GM10248 (cell line): ENCODE measurements at places on chromosomes 5 and 9.

- DNase-seq, result no peak
Measured at GRCh38 chr5:150214289-150214688, 24.4 kb downstream of the SLC6A7 start.

- DNase-seq, result no peak
Measured at GRCh38 chr5:150918613-150919012, 13.8 kb upstream of the ZNF300 start.

DNA sequence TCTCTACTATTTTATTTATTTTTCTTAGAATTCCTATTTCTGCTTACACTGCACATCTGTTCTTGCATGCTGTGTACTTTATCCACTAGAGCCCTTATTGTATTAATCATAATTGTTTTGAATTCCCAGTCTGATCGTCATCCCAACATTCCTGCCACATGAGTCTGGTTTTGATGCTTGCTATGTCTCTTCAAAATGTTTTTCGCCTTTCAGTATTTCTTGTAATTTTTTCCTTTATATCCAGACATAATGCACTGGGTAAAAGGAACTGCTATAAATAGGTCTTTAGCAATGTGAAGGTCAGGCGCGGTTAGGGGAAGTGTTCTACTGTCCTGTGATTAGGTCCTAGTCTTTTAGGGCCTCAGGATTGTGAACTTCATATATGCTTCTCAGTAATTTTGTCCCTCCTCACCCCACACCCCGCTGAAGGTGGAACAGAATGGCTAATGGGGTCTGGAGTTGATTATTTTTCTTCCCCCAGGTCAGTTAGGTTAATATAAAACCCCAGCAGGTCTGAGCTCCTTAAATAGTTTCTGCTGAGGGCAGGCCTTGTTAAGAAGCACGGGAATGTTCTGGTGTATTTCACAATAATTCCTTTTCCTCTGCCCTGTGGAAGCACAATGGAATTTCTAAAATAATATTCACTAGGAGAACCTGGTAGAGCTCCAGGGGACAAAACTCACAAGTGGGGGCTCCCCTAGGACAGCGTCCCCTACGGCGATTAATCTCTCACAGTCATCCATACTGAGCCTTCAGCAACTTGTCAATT, 146.6 kb upstream of the TUT7 start:
- no peak for DNase-seq

DNA sequence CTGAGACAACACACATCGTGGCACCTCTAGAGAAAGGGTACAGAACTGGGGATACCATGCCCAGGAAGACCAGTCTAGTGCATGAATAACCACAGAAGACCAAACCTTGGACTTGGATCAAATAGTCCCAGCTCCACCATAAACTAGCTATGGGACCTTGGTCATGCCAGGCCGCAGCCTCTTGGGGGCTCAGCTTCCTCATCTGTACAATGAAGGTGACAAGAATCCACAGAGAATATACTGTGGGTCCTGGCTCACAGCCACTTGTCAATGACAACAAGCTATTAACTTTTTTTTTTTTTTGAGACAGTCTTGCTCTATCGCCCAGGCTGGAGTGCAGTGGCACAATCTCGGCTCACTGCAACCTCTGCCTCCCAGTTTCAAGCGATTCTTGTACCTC, 3.9 kb downstream of the KYAT1 start:
- no peak for DNase-seq

DNA sequence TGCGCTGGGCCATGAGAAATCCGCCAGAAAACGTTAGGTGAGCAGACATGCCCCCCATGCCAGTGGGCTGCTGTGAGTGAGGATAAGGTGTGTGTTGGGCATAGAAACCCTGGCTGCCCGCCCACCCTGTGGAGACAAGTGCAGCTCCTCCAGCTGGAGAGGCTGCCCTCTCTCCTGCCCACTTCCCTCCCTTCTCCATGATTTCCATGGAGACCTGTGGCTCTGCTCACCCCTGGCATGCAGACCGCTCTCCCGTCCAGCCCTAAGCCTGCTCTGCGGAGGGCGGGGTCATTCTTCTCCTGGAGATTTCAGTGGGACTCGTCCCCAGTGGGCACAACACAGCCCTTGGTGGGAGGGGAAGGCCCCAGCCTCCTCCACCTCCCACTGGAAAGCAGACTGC, 133.0 kb upstream of the FAM120A start:
- DNase-seq, result no peak

GRCh38 chr9:96442491-96442890, 7.5 kb upstream of the HABP4 start:
- no peak for DNase-seq

GRCh38 chr5:88887342-88887741, 4.4 kb upstream of the MEF2C start:
- DNase-seq, result no peak

DNA sequence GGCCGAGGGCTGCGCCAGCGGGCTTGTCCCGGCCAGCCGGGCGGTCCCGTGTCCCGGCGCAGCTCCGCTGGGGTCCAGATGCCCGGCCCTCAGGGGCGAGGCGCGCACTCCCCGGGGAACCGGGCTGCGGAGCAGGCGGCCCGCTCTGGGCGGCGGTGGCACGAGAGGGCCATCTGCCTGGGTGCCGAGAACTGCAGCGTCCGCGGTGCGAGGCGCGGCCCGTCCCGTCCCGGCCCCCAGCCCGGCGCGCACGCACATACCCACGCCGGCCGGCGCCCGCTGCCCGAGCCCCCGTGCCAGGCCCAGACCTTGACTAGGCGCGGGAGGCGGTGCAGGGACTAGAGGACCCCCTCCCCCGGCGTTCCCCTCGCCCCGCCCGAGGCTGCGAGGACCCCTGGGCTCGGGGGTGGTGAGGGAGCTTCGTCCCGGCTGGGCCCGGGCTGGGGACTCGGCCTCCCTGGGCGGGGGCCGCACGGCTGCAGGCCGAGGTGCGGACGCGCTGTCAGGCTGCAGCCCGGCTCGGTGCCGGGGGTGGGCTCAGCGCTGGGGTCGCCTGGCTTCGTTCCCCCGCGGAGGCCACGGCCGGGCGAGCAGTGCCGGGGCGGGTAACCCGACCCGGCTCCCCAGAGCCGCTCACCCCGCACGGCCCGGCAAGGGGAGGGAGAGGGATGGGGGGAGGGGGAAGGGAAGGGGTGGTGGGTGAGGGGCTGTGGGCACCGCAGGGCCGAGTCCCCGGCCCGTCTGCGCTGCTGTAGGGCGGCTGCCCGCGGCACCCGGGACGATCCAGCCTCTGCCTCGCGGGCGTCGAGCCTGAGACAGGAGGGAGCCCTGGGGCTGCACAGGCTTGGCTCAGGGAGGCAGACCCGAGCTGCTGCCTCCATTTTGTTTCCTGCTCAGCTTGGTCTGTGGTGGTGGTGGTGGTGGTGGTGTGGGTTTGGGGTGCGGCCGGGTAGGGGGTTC, 1.2 kb upstream of the NSD1 start:
- no peak for DNase-seq

DNA sequence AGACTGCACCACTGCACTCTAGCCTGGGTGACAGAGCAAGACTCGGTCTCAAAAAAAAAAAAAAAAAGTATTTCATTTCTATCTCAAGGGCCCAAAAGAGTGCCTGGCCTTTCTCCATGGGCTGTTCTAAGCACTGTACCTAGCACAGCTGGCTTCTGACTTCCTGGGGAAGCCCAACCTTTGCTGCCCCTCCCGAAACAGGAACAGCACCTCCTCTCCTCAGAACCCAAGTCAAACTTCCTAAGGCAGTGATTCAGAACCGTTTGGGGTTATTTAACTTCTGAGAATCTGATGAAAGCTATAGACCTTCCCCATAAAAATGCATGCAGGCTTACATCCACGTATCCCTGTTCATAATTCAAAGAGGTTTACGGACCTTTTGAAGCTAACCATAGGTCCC, 57.8 kb downstream of the NRG2 start:
- no peak for DNase-seq

DNA sequence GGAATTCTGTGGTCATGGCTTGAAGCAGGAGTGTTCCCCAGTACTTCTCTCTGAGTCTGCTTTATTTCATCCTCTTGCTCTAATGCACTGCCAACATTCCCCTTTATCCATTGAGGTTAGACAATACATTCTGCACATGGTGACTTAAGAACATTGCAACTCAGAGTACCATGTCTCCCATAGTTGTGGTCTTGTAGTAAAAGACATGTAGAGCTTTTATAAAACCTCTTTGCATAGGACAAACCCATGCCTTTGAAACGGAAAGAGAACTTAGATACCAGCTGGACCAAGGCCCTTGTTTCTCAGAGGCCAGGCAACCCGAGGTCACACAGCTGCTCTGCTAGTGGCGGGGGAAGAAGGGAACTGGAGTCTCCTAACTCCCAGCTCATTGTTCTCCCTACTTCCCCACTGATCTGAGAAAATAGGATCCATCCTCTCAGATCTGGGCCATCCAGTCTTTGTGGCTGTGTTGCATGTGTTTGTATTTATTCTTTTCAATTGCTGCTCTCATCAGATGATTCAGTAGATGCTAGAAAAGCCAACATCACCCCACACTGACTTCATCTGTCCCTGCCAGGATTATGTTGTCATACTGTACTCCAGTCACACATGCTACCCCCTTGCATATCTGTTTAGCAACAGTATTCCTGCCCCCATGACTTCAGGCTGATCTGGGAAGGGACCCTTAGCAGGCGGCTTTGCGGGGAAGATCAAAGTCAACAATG, 236.9 kb downstream of the SAXO1 start:
- no peak for DNase-seq

DNA sequence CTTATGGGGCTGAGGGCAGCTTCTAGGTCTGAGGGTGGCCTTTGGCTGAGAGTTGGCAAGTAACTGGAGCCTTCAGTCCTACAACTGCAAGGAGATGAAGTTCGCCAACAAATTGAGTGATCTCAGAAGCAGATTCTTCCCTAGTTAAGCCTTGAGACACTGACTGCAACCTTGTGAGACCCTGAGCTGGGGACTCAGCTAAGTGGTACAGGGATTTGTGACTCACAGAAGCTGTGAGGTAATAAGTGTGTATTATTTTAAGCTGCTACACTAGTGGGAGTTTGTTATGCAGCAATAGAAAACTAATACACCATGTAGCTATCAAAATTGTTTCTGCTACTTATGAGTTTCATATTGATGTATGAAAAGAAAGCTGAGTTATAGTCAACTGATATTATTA, 279.2 kb downstream of the PIK3R1 start:
- no peak for DNase-seq

DNA sequence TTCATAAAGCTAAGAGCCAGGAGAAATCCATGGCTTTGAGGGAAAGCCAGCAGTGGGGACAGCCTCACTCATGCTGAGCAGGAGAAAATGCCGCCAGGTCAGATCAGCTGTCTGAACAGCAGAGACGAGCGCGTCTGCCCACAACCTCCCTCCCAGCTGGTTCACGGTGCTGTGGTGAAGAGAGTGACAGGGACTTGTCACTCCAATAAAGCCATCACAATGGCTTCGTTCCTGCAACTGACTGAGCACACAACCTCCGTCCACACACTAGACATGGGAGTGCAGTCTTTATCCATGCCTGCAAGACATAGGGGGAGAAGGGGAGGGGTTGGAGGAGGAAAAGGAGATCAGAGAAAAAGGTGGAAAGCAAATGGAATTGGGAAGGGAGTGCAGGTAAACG, 206.9 kb downstream of the GABBR2 start:
- DNase-seq, result no peak

DNA sequence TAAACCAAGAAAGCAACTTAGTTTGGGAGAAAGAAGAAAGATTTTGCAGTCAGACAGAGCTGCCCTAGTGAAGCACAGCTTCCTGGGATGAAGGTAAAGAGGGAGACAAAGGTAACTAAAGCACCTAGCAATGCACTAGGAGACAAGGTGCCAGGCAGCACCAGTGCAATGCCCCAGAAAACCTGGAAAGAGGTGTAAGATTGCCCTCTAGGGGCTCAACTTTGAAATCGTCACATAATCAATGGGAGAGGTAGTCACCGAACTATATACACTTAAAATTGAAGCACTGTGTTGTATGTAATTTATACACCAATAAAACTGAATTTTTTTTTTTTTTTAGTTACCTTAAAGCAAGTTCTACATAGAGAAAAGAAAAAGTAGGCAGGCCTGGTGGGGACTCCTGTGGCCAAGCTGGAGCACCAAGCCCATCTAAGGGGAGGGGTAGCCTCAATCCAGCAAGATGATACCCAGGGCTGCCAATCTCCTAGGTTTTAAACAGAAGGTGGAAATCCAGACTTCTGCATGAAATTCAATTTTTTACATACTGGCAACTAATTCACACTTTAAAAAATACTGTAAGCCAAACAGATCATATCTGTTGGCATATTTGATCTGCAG, 48.2 kb downstream of the CDK5RAP2 start:
- DNase-seq, result no peak

DNA sequence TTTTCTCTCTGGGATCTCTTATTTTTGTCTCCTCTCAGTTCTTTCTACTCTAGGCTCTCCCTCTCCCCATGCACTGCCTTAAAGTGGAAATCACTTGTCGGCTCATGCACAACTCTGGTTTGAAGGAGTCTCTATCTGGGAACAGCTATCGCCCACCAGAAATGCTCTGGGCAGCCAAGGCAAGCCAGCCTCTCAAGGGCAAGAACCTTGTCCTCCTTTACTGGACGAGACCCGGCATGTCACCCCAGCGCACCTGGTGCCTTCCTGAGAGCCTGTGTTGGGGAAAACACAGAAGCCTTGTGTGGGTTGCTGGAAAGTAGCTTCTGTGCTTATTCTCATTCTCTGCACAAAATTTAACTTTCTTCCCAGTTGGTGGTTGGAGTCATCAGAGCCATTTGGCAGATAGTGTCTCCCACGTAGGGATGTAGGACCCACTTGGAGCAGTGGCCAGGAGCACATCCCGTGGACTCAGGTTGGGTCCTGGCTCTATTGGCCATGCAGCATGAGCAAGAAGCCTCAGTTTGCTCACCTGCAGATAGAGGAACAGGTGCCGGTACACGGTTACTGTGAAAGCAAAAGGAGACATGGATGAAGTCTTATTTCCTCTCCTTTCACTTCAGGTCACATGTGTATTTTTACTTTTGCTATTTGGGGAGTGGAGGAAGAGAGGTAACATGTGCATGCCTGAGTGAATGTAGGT, 165.3 kb downstream of the IRX2 start:
- no peak for DNase-seq

- peak; percentile 52 for DNase-seq
Measured at GRCh38 chr9:70413464-70413798, 1.0 kb downstream of the KLF9 start.

- no peak for DNase-seq
Measured at GRCh38 chr5:126846344-126846743, 69.4 kb downstream of the LMNB1 start.

GRCh38 chr5:35313291-35313690, 83.0 kb upstream of the PRLR start:
- DNase-seq, result no peak

DNA sequence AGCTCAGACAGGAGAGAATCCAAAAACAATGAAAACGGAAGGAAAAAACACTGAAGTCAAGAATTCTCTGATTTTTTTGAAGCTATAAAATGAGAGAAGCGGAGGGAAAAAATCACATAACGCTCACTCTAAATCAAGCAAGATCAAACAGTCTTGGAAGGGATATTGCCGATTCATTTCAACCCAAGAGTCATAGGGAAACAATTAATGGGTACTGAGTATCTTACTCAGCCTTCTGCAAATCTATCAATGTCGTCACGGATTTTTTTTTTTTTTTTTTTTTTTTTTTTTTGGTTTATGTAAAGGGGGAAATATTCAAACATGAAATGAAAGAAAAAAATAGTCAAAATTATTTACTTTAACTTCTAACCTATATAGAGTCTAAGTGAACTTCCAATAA, 9.5 kb downstream of the MEF2C start:
- DNase-seq, result no peak

GRCh38 chr5:89470658-89471057, 587.7 kb upstream of the MEF2C start:
- DNase-seq, result no peak

- no peak for DNase-seq
Measured at GRCh38 chr9:621201-621855, 220.2 kb upstream of the DMRT1 start.

- DNase-seq, result no peak
Measured at GRCh38 chr9:137331929-137332328, 29.9 kb upstream of the NRARP start.

- DNase-seq, result no peak
Measured at GRCh38 chr5:131262953-131263541, 806 bp upstream of the CDC42SE2 start.
